ENCODE measurements at places on chromosomes 3 and 15.

GRCh38 chr3:29605845-29606244 is 325.0 kb downstream of the RBMS3 start:
- DNase-seq = no peak

GRCh38 chr15:37586011-37586583 is 348.3 kb upstream of the TMCO5A start:
- no peak for DNase-seq

DNA sequence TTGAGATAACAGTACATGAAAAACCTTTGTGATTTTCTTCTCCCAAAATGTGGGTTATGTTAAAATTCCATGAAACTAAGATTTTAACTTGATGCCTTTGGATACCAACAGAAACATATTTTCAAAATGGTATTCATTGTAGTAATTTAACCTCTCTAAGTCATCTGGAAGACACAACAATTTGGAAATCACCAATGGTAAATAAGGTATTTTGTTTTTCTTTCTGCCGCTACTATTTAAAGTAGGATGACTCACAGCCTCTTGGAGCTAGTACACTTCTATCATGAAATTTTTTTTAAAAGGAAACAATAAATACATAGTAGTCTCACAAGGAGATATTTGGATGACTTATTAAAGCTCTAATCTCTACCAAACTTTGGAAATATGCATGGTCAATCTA is 291.6 kb upstream of the VEPH1 start:
- no peak for DNase-seq

- no peak for DNase-seq
Observed at GRCh38 chr15:43799209-43799944, 643 bp downstream of the SERINC4 start.

DNA sequence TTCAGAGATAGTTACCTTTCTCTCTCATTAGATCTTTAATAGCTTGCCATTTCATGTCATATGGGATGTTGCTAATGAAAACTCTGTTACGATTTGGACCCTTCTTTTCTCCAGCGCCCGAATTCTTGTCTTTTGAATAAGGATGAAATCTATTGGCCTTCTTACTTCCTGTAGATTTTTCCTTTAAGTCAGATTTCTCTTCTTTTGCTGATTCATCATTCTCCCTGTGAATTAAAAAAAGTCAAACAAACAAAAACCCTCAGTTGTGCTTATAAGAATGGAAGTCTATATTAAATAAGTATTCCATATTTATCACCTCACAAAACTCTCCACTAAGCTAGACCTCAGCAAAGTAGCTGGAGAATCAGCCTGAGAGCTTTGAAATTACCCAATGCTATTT is 9.5 kb downstream of the MYEF2 start:
- DNase-seq = no peak

- DNase-seq = no peak
Observed at GRCh38 chr3:144187531-144188210, 216.0 kb downstream of the DIPK2A start.

GRCh38 chr3:109028753-109029152 is 75.1 kb upstream of the GUCA1C start:
- no peak for DNase-seq

- DNase-seq = peak; percentile 21
Observed at GRCh38 chr15:90956274-90957030, 1.8 kb downstream of the RCCD1 start.

DNA sequence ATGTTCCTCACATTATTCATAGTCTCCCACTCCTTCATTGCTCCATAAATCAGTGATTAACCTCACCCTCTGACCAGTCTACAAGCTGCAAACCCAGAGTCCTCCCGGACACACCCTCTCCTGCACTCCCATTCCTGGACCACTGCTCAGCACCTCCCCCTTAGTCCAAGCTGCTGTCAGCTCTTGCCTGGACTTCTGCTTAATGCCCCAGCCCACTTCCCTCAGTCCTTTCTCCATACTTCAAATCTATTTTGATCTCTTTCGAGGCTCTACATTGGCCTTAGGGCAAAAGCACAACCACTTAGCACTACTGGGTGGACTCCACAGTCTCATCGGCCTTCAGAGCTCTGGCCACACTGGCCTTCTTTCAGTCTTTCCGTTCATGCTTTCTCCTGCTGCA is 79.4 kb upstream of the FAM98B start:
- DNase-seq = no peak

DNA sequence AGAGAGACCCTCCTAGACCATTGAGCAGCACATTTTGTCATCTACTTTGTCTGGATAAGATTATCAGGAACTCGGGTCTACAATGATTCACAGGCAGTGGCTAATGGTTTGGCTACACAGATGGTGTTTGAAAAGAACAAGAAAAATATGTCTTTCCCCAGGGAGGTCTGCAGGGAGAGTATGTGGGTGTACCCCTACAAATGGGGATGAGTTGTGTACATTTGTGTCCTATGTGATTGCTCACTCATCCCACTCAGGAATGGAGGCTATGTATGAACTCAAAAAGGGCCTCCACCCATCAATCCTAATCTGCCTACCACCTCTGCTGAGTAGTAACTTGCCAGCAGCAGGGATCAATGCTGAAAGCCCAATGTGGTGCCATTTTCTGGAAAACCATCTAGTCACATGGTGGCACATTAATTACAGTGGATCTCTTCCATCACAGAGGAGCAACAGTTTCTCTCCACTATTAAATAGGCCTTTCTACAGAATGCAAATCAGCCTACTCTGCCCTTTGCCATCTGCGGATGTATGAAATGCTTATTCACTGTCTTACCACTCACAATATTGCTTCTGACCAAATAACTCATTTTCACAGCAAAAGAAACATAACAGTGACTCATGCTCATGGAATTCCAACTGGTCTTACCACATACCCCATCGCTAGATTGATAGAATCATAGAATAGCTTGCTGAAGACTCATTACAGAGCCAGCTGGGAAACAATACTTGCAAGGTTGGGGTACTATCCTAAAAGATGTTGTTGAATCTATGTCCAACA is 48.3 kb upstream of the TRIM42 start:
- no peak for DNase-seq

- DNase-seq = no peak
Observed at GRCh38 chr15:42154956-42155355, 1.5 kb downstream of the PLA2G4F start.

DNA sequence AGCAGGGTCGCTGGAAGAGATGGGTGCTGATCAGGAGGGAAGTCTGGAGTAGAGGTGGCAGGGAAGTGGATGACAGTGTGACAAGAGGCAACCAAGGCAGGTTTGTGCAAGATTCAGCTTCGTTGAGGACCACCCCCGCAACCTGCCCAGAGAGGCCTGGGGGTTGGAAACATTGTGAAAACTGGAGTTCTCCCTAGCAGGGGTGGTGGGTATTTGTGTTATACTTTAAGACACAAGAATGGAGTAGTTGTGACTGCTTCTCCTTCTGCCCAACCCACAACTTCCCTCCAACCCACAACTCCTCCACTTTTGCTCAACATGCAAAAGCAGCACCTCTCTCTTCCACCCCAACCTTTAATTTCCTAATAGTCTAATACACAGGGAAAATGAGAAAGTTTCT is 8.6 kb upstream of the ARNT2 start:
- no peak for DNase-seq

- DNase-seq = no peak
Observed at GRCh38 chr3:62570888-62571287, 197.5 kb upstream of the FEZF2 start.

- DNase-seq = no peak
Observed at GRCh38 chr15:75008221-75008625, 12.9 kb downstream of the SCAMP5 start.

DNA sequence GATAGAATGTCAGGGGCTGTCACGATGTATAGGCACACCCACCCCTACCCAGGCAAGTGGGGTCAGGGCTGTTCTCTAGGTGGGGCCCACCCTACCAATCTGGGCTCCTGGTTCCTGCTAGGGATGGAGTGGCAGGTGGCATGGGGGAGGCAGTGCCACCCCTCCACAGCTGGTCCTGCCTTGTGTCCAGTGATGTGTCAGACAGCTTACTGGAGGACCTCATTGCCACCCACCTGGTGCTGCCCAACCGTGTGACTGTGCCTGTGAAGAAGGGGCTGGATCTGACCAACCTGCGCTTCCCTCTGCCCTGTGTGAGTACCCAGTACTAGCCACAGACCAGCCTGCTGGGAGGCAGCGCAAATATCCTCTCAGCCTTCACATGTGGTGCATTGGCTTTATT is 27.5 kb downstream of the ESYT3 start:
- DNase-seq = no peak

- DNase-seq = no peak
Observed at GRCh38 chr15:98419173-98419780, 229.1 kb upstream of the IGF1R start.

GRCh38 chr15:40150163-40150925 is 10.5 kb upstream of the BUB1B start:
- DNase-seq = no peak

GRCh38 chr3:149839896-149840295 is 26.9 kb downstream of the RNF13 start:
- no peak for DNase-seq

GRCh38 chr3:64070704-64071103 is 47.4 kb upstream of the PSMD6 start:
- no peak for DNase-seq

- peak; percentile 65 for DNase-seq
Observed at GRCh38 chr15:76150971-76151598, 91.3 kb downstream of the TMEM266 start.

DNA sequence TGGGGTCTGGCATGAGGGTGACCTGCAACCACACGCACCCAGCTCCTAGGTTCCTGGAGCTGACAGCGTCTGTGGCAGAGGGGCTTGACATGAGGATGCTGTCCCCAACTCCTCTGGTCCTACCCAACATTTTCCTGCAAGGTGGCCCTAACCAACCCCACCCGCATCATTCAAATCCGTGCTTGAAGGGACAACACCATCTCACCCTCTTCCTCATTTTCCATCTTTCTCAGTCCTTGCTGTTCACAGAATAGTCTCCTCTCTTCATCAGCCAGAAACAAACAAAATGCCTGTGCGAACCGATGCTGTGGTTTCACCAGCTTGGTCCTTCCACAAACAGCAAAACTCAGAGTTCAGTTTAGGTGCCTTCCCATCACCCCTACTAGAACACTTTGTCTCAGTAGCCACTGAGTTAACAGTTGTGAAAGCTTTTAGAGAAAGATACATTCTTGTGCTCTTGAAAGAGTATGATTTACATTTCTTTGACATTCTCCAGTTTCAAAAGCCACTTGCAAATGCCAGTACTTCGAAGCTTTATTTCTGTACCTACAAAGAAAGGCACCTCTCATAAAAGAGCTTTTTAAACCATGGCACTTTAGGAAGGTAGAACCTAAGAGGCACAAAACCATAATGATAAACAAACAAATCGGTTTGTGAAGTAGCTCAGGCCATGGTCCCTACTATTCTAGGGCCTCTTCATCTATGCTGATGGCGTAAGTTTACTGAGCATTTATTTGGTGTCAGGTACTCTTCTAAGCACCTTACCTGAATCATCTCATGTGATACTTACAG is 360.1 kb downstream of the SHQ1 start:
- no peak for DNase-seq

GRCh38 chr3:182618085-182618732 is 175.1 kb upstream of the ATP11B start:
- no peak for DNase-seq

GRCh38 chr3:59313365-59313764 is 263.5 kb upstream of the CFAP20DC start:
- DNase-seq = peak; percentile 33

DNA sequence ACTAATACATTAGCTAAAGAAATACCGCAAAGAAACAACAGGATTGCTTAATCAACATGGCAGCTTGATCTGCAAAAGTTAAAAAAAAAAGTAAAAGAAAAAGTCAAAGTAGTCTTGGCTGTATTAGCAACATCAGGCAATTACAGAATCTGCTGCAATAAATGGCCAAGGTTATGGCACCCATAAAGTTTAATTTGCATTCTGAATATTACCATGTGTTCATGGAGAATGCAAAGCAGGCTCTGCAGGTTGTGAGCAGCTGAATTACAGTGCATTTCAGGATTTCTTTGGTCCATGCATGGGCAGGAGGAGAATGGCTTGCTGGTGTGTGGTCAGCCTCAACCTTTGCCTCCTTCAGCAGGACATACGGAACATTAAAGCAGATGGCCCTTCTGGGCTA is 199.1 kb upstream of the AZI2 start:
- no peak for DNase-seq

DNA sequence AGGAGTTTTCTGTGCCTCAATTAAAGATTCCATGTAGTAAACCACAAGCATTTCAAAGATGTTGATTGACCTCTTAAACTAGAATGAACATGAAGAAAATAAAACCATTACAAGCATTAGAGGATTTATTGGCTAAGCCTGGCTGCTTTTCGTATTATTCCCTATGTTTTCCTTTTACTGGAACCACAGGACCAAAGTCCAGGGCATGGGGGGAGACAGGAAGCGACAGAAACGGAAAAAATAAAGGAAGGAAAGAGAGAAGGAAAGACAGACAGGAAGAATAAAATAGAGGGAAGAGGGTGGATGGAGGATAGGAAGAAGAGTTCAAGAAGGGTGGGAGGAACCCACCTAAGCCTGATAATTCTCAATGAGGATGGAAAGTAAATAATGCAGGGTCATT is 169.9 kb downstream of the SHQ1 start:
- no peak for DNase-seq

- DNase-seq = no peak
Observed at GRCh38 chr15:64808785-64809453, 16.5 kb downstream of the PIF1 start.

GRCh38 chr3:36380221-36381031 is at the start of gene STAC:
Gene STAC (plus strand): TSS chr3:36380504. CDS start chr3:36380644, 140 bp downstream.
- no peak for DNase-seq

GRCh38 chr15:52791776-52792175 is 1.6 kb upstream of the ONECUT1 start:
- DNase-seq = no peak

- no peak for DNase-seq
Observed at GRCh38 chr15:72463702-72464101, 10.4 kb upstream of the ARIH1 start.

GRCh38 chr3:53051929-53052328 is 6.1 kb upstream of the SFMBT1 start:
- no peak for DNase-seq

DNA sequence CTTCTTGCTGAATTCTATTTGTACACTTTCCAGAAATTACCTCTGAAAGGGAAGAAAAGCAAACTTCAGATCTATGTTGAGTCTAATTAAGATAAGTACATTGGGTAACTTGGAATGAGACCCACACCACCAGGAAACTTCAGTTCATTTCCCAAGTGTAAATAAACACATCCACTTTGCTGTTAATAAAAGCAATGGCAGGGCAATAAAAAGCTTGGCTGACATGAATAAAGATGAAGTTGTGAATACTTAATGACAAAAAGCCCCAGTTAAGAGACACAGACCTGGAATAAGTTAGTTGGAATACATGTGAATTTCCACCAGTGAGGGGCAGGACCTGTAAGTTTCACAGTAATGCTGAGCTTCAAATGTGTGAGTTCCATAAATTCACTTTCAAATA is 83.3 kb downstream of the MEX3B start:
- no peak for DNase-seq

Measured in effector memory CD8-positive, alpha-beta T cell (primary cell).